Esophagus squamous epithelium (tissue), 5 donors: ENCODE measurements at places on chromosomes 5 and 9. TPM values are rescaled to one million over a fixed set of nuclear protein-coding genes. Genes with fewer than 3 reads are reported as not detected.

PCDHB2 gene
- total RNA-seq, result 0.80 TPM

NFIB gene
- total RNA-seq, result 38.1 TPM

PFN3 gene
- total RNA-seq, result not detected

TBC1D9B gene
- total RNA-seq, result 71.3 TPM

SLC6A7 gene
- not detected for total RNA-seq

PMPCA gene
- 29.4 TPM for total RNA-seq

DNA sequence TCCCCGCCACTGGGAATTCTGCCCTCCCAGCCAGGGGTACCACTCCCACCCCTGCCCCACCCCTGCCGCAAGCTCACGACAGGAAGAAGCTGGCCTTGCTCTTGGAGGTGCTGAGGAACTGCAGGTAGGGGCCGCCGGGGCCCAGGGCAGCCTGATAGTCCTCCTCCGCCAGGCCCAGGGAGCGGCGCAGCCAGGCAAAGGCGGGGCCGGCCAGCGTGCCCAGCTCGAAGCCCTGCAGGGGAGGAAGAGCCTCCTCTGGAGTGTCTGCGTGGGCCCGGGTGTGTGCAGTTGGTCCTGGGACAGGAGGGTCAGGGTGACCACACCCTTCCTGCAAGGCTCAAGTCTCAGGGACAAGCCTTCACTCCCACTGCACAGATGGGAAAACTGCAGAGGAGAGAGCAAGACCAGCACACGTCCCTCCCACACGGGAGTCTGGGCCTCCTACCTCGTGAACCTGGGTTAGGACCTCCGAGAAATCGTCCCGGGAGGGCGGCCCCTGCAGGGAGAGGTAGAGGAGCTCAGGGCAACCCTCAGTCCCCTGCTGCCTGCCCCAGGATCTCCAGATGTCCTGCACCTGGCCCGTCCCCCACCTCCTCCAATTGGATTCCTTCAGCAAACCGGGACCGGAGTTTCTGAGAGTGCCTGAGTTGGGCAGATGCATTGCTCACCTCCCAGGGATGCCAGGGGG is 2.4 kb downstream of the PIP5KL1 start:
- DNase-seq, result no peak

DNA sequence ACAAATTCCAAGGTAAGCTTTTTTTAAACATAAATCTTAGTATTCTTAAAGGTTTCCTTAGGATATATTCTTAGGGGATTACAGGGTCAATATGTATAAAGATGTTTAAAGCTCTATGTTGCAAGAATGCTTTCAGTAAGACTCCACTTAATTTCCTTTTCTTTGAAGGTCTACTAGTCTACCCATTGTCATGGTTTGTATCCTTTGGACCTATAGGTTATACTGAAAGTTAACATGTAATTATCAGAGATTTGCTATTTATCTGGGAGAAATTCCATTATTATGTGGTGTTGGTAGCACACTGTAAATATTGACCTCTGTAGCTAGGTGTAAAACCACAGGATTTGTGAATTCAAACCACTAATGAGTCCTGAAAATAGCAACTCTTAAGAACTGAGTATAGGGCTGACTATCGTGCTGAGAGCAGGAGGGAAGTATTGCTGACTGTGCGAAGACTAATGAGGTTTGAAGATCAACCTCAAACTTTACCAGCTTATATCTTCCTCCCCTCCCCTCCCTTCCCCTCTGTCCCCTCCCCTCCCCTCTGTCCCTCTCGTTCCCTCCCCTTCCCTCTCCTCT is 85.6 kb downstream of the GADD45G start:
- no peak for DNase-seq

DNA sequence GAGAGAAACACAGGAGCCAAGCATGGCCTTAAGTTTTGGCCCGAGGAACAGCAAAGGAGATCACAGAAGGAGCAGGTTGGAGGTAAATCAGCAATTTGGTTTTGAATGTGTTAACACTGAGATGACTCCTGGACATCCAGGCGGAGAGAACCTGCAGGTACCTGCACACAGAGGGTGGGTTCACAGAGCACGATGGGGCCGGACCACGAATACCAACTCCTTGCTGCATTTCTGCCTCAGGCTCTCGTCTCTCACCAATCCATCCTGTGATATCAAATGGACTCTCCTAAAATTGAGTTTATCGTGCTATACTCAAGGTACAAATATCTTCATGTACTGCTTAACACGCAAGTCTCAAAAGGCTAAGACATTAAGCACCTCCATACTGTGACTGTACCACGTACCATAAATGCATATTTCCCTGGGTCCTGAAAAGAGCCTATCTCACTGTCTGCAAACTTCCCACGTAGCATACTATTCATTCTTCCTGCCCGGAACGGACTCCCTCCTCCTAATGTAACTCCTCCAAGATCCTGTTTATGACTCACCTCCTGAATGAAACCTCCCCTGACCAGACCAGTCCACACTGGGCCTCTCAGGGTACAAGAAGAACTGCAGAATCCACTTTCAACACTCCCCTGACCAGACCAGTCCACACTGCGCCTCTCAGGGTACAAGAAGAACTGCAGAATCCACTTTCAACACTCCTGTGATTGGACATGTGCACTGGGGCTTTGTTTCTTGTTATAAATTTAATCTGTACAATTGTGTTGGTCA is 380.8 kb upstream of the RFX3 start:
- DNase-seq, result no peak

GRCh38 chr5:137466889-137467288 is 32.2 kb downstream of the SPOCK1 start:
- DNase-seq, result no peak

DNA sequence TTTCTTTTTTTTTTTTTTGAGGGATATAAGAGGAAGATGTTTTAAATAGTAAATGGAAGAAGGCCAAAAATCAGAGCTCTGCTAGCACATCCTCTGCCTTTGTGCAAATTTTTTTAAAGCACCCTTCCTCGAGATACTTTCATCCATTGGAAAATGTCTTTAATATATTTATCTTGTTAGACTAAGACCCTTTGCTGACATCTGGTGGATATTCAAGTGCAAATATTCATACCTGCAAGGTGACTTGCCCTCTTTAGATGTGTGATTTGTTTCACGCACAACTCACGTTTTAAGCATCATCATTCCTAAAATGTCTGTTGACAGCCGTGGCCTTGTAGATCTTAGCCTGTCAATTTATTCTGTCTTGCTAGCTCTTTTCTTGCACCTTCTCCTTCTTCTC is 258.5 kb downstream of the AGTPBP1 start:
- no peak for DNase-seq

DNA sequence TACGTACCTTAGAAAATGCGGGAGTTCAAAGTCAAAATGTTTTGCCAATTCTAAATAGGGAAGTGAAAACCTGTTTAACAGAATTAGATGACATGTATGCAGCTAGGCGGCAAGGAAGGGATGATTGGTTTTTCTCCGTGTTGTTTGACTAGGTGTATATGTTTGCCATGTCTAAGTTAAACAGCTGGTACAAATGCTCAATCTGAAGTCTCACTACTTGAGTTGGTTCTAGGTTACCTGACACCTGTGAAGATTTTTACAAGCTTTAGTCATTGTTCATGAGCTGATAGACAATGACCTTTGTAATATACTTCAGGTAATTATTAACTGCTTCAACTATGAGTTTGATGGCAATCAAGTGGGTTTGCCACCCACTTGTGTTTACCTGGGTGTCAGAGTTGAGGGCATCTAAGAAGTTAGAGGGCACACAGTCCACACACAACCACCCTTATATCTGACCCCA is 74.3 kb downstream of the SLC44A1 start:
- no peak for DNase-seq

GRCh38 chr9:136757328-136757727 is 715 bp downstream of the LCN8 start:
- DNase-seq, result no peak

DNA sequence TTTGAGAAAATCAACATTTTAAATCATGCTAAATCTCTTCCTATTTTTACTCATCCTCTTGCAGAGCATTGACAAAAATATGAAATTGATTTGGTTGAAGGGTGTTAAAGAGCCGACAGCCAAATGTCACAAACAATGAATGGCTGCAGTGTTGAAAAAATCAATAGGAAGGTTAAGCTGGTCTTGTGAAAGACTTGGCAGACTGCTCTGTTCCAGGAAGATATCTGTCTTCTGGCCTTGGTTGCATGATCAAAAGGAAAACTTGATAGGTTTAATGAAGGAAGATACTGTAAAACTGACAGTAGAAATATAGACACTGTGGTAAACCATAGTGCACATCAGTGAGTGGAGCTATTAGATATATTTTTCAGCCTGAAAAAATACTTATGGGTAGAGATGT is 103.6 kb downstream of the PBX3 start:
- no peak for DNase-seq

DNA sequence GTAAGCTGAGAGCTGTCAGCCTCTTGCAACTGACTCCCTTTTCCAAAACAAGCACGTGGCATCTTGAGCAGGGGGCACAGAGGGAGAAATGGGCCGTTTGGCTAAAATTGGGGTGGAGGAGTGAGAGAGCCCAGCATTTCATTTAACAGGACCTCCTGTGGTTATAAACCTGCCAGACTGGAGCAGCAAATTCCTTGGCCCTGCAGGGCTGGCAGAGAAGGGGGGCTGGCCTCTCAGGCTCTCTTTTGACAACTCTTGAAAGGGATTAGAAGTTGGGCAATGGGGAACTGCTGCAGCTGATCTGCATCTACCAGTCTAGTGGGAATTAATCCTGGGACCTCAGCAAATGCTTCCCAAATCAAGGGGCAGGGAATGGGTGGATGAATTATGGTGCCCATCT is 7.2 kb upstream of the POU4F3 start:
- DNase-seq, result no peak

GRCh38 chr9:128026773-128027541 is 40.2 kb downstream of the NAIF1 start:
- no peak for DNase-seq

DNA sequence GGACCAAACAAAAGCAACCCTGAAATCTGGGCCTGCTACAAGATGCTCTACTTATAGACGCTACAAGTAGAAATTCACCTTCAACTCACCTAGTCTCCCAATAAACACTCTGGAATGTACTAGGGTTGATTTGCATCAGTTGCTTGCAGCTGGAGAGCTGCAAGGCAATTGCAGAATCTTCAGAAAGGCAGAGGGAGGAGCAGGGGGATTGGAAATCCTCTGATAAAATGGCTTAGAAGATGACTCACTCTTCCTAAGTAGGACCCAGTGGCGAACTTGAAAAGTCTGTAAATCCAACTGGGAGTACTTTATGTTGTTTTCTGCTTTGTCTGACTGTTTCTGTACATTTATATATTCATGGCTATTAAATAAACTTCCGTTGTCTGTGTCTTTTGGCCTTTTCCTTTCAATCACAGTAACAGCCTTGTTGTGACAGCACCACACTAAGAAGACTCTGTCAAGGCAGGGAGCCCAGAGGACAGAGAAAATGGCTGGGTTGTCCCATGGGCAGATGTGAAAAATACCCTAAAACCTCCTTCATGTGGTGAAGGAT is 14.7 kb upstream of the MLLT3 start:
- DNase-seq, result no peak

- no peak for DNase-seq
Measured at GRCh38 chr5:75510836-75511434, 494 bp downstream of the CERT1 start.

DNA sequence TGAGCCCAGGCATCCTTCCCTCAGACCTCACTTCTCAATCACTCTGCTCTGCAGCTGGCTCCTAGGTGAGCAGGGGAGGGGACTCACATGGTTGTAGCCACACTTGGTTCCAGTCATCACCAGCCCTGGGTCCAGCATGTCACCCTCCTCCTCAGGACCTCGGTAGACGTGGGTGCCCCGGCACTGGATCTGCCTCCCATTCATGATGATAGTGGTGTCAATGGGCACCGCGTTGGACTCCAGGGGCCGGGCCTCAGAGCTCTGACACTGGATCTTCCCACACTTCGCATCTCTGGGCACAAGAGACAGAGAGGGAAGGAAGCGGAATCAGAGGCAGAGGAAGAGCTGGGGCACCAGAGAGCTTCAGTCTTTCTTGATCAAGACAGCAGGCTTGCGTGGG is 32.9 kb downstream of the NIPAL4 start:
- no peak for DNase-seq

DNA sequence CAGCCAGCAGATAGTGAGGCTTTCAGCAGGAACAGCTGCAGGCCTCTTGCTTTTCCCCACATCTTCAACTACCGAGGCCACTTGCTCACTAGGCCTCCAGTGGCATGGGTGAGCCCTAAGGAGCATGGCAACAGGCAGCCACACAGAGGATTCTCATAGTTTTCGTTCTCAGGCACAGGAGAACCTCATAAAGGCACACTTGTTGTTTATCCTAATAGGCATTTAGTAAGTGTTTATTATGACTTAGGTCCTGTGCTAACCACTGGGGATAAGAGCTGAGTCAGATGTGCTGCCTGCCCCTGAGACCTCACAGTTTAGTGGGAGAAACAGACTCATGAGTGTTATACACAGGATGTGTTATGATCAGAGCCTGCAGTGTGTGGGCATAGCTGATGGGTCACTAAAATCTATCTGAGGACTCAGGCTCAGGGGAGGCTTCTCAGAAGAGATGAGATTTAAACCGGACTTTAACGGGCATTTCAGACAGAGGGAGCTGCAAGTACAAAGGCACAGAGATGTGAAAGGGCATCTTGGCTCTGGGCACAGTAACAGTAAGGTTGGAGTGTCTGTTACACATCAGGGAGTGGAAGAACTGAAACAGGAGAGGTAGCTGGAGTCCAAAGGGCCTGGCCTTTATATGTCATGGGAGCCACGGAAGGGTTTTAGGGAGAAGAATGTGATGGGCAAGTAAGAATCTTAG is 21.0 kb upstream of the HEMGN start:
- no peak for DNase-seq

DNA sequence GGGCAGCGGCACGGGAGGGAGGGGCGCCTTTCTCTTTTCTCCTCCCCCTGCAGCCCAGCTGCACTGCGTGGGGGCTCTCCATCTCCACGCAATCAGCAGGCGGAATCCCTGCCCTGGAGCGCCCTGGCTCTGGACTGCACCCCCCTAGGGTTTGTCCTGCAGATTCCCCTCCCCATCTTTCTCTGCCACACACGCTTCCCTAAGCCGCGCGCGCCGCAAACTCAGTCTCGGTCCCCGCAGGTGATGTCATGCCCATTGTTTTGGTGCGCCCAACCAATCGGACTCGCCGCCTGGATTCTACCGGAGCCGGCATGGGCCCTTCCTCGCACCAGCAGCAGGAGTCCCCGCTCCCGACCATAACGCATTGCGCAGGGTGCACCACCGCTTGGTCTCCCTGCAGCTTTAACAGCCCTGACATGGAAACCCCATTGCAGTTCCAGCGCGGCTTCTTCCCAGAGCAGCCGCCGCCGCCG is at the start of gene KCNN2:
KCNN2 (plus strand) TSS at position 347 of the 473 bp plus-strand sequence; CDS start at position 417, 70 bp downstream.
- DNase-seq, result no peak

- DNase-seq, result no peak
Measured at GRCh38 chr5:144950996-144951395, 780.3 kb downstream of the KCTD16 start.
